Psoas muscle (tissue), 8 donors: ENCODE measurements at places on chromosomes 2 and 18.

GRCh38 chr2:101431486-101431885 lies 43.4 kb downstream of the RFX8 start:
- H3K36me3 ChIP-seq, result no peaks in the 10 kb centered on the region
- H3K4me1 ChIP-seq, result peaks cover 15% of the 10 kb centered on the region
- no peaks in the 10 kb centered on the region for H3K27me3 ChIP-seq
- DNase-seq, result no peak
- no peak overlapping the region for H3K27ac ChIP-seq

DNA sequence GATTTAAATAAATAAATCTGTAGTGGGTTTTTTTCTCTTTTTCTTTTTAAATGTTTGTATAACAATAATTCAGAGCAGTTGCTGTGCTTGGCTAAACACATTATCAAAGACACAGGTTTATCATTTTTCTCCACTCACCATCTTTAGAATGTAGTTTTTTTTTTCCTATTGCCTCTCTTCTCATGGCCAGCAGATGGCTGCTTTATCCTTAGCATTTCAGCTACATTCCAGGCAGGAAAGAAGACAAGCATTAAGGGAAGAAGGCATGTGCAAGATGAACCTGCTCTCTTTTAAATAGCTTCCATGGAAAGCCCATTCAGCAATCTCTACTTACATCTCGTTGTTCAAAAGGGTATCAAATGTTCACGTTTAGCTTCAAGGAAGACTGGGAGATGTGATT lies 42.6 kb downstream of the ARHGAP15 start:
- H3K27me3 ChIP-seq, result no peaks in the 10 kb centered on the region
- no peak for DNase-seq
- H3K4me3 ChIP-seq, result no peak overlapping the region
- H3K4me1 ChIP-seq, result no peaks in the 10 kb centered on the region
- H3K36me3 ChIP-seq, result no peaks in the 10 kb centered on the region
- no peak overlapping the region for H3K27ac ChIP-seq

GRCh38 chr2:16860627-16861026 lies 195.0 kb upstream of the CYRIA start:
- no peak overlapping the region for H3K4me3 ChIP-seq
- DNase-seq, result no peak
- no peaks in the 10 kb centered on the region for H3K36me3 ChIP-seq
- H3K4me1 ChIP-seq, result no peaks in the 10 kb centered on the region
- H3K27ac ChIP-seq, result no peak overlapping the region

DNA sequence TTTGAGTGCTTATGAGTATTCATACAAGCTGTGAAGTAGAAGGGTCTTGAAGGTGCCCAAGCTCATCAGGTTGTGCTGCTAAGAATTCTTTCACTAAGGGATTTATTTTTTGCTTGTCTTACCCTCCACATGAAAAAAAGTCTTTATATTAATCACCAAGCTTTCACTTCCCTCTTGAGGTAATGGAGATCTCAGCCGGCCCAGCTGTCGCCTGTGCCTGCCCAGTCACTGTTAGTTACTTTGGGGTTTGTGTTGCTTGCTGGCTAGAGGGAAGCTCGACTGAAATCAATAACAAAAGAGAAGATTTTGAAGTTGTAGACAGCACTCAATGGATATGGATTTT lies 21.9 kb downstream of the MC2R start:
- H3K4me1 ChIP-seq, result no peaks in the 10 kb centered on the region
- H3K4me3 ChIP-seq, result no peak overlapping the region
- H3K36me3 ChIP-seq, result no peaks in the 10 kb centered on the region
- no peak for DNase-seq
- H3K27me3 ChIP-seq, result peaks cover 3% of the 10 kb centered on the region

- H3K4me1 ChIP-seq, result no peaks in the 10 kb centered on the region
- no peak for DNase-seq
- no peaks in the 10 kb centered on the region for H3K27me3 ChIP-seq
- H3K36me3 ChIP-seq, result peaks cover 14% of the 10 kb centered on the region
Observed at GRCh38 chr18:56715121-56715520, 64.0 kb downstream of the WDR7 start.

GRCh38 chr2:16671760-16672159 lies 6.1 kb upstream of the CYRIA start:
- no peak overlapping the region for H3K4me3 ChIP-seq
- H3K27ac ChIP-seq, result no peak overlapping the region
- no peaks in the 10 kb centered on the region for H3K27me3 ChIP-seq
- no peaks in the 10 kb centered on the region for H3K4me1 ChIP-seq
- DNase-seq, result no peak

DNA sequence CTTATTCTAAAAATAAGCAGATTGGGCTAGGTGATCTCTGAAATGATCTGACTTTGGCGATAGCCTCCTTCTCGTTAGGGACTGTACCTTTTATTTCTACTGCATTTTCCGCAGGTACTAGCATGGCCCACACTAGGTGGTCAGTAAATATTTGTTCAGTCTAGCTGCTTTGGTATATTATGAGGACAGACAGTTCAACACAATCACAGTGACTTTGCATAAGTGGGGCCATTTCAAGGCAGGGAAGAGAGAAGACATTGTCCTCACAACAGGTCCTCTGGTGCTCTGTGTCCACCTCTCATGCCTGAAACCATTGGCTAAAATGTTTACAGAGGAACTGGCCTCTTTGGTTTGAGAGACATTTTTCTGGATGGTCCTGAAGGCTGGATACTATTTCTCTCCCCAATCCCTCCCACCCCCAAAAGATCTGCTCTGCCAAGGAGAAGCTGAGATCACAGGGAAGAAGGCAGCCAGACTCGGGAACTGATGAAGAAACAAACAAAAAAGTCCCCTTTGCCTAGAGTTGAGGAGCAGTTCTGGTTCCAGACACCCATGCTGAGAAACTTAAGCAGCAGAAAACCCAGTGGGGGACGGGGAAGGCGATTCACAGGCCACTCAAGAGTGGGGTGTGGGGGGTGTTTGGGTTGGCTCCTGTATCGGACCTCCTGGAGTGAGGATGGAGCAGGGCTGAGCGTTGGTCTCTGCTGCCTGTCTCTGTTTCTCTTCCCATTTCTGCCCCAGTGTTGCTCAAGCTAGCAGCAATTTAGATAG lies 2.9 kb upstream of the TNP1 start:
- DNase-seq, result no peak
- H3K36me3 ChIP-seq, result no peaks in the 10 kb centered on the region
- H3K27me3 ChIP-seq, result no peaks in the 10 kb centered on the region
- H3K4me3 ChIP-seq, result no peak overlapping the region
